Fibroblast of mammary gland (primary cell): ENCODE measurements at places on chromosomes 7 and 10.
A peak's percentile ranks its signal among the peaks of the same experiment; 100 is the strongest.

GRCh38 chr7:27921081-27921836, 181.3 kb downstream of the TAX1BP1 start:
- peak; percentile 82 for DNase-seq

- DNase-seq = no peak
These were observed 24.7 kb downstream of the UNC5B start for GRCh38 chr10:71236822-71237682.

GRCh38 chr7:130277763-130278643, 11.3 kb downstream of the CPA2 start:
- DNase-seq = peak; percentile 76

DNA sequence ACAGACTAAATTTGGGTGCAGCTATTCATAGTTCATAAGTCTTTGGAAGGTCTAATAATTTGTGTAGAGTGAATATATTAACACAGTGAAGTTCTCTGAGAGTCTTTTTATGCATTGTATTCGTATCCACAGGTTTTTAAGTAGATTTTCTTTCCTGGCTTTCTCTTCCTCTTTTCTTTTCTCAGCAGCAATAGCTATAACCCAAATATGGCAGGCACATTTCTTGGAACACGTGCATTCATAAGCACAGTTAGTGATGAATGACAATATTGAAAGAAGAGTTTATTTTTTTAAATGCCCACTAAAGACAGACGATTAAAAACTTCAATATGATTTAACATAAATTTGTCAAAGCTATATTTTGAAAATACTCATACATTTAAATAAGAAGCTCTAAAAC, 220.5 kb upstream of the MBL2 start:
- DNase-seq = no peak
